ENCODE measurements at places on chromosomes 3 and 15.

DNA sequence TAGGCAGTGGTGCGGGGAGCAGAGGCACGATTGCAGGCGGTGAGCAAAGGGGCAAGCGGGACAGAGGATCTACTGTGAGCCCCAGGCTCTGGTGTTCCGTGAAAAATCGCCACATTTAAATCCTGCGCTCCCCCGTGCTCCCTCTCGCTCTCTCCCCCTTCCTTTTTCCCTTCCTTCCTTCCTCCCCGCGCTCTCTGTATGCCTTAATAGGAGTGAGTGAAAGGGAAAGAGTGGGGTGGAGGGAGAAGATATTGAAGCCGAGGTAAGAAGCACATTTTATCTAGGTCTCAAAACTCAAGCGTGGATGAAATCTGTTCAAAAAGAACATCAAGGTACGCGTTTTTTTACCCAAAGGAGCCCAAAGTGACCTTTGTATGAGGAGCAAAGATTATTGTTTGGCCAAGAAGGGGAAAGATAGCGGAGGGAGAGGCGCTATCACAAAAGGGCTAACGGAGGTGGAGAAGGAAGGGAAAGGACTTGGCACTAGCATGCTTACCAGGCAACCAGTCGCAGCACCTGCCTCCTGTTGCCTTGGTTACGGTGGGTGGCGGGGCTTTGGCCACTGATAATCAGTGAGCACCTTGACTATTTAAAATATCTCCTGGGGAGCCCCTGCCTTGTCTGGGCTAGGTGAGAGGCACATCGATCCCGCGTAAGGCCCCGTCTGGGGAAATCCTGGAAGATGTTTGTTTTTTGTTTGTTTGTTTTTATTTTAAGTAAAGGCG is 14.9 kb upstream of the AEN start:
- no peak for DNase-seq

DNA sequence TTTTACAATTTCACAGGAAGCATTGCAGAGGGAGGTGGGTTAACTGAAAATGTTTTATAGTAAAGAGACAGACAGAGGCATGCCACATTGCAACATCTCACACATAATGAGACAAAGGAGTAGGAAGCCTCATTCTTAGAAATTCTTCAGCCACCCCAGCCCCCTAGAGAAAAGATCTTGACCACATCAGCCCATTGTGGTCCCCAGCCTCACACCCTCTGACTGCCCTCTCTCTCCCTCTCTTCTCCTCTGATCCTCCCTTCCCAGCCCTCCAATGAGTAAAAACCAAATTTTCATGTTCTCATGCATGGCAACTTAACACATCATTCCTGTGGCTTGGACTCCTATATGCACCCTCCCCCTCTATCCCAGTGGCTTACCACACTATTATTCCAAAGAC is 174.1 kb downstream of the UACA start:
- no peak for DNase-seq

- no peak for DNase-seq
Observed at GRCh38 chr15:52856286-52856685, 66.2 kb upstream of the ONECUT1 start.

DNA sequence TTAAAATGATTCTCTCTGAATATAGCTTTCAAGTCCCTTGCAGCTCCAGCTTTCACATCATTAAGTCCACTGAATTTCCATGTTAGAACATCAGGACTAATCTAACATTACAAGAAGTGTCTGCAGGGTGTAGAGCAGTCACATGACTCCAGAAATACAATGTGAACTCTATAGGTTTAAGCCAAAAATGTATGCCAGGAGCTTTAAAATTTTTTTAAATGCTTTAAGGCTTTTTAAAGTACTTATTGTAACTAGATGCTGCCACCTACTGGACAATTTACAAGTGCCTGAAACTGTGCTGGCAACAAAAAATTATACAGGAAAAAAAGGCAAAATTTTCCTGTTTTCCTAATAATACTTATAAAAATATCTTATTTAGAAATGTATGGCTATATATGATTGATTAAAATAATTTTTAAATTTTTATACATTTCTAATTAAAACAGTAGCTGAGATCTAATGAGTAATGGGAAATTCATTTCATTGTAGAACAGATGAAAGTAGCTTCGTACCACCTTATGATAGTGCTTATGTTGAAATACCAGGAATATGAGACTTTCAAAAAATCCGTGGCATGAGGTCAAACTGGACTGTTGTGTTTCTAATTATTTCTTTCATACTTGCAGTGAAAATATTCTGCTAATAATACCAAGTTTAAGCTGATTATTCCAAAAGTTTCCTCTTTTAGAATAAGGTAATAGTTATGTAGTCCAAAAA is 25.7 kb downstream of the FSIP1 start:
- DNase-seq = no peak

DNA sequence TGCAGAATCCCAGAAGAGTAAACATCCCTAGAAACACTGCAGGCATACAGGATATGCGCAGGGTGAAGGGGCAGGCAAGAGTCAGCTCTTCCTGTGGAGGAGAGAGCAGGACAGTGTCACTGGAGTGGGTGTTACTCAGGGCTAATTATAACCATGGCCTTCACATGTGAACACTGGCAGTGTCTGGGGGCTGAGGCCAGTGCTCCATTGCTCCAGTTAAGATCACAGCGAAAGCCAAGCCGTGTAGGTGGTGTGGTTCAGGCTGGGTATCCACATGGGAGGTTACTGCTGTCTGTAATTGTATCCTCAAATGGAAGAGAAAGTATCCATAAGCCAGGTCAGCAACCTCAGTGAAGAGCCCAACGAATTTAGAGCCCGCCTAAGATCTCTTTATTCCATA is 84.6 kb downstream of the MESD start:
- DNase-seq = no peak

GRCh38 chr15:69881302-69881670 is 216.4 kb downstream of the TLE3 start:
- DNase-seq = no peak

GRCh38 chr15:59618406-59618805 is 6.8 kb downstream of the GCNT3 start:
- no peak for DNase-seq

- no peak for DNase-seq
Observed at GRCh38 chr15:39878406-39878785, 41.7 kb downstream of the GPR176 start.

- DNase-seq = no peak
Observed at GRCh38 chr3:99425930-99426329, 212.5 kb upstream of the COL8A1 start.

- no peak for DNase-seq
Observed at GRCh38 chr3:111227216-111227615, 155.6 kb downstream of the NECTIN3 start.

GRCh38 chr3:63940389-63940757 is 28.2 kb upstream of the SCAANT1 start:
- no peak for DNase-seq

DNA sequence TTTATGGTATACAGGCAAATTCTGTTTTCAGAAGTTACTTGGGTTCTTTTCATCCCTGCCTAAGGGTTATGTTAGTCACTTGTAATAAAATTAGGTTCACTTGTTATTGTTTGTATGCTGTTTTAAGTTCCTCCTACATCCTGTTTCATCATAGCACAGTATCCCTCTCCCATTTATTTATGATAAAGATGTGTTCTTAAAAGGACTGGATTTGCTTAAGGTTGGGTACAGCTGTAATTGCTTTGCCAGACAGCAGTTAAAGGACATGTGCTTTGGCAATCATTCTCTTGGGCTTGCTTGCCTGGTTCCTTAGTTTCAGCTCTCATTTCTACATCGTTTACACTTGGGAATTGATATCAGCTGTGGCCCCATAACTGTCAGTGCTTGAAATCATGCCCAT is 11.7 kb downstream of the ATP2C1 start:
- no peak for DNase-seq

DNA sequence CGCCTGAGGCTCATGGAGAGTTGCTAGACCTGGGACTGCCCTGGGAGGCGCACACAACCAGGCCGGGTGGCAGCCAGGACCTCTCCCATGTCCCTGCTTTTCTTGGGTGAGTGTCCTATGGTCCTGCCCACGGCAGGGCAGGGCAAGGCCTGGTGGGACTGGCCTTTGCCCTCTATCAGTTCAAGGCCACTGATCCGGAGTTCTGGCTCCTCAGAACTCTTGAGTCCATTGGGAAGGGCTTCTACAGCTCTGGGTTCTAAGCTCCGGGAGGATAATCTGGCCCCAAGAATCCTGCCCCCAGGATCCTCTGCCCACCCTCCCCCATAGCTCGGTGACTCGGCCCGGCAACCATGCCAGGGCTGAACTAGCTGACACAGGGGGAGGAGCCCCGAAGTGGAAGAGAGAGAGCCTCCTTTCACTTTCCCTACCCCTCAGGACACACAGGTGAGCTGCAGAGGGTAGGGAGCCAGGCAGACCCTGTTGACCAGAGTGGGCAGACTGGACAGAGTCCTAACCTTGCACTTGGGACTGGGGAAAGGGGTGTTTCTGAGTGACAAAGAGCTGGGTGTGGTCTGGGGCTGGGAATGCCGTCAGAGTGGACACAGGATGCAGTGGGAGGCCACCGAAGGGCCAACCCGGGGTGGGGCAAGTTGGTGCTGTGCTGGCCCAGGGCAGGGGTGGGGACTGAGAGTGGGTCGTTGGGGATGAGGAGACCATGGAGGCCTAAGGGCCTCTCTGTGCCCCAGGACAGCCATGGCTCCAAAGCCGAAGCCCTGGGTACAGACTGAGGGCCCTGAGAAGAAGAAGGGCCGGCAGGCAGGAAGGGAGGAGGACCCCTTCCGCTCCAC is 664 bp downstream of the PARP3 start:
- DNase-seq = no peak

DNA sequence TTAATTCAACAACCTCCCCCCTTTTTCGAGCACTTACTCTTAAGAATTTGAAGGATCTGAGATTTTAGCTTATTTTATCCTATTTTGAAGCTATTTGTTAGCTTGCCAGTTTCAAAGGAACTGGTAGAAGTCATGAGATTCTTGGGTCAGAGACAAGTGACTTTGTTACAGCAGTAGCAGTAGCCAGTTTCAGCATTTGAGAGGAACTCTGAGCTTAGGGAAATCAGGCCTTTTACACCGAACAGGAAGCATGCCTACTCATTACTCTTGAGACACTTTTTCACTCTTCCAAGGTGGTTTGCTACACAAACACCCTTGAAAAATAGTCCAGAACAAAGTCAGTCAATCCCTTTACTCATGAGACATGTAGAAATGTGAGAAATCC is 24.5 kb upstream of the TM4SF1 start:
- DNase-seq = no peak

GRCh38 chr15:30770759-30771158 is 133.0 kb upstream of the FAN1 start:
- no peak for DNase-seq

DNA sequence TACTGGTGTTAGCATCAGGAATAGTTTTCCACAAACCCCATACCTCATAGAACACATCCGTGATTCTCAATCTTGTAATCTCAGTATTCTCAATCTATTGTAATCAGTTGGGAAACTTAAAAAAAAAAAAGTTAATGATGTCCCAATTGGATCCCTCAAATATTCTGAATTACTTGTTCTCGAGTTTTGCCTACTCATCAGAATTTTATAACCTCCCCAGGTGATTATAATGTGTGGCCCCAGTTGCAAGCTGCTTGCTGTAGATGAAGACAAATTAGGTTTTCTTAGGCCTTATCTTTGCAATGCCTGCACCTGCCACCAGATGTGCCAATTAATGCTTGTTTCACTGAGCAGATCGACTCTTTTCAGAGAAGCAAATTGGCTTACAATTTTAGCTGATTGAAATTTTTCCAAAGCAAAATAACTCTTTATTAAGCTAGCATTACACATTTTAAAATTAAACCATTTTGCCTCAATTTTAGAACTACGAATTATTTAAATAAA is 19.0 kb upstream of the DIPK2A start:
- DNase-seq = no peak

DNA sequence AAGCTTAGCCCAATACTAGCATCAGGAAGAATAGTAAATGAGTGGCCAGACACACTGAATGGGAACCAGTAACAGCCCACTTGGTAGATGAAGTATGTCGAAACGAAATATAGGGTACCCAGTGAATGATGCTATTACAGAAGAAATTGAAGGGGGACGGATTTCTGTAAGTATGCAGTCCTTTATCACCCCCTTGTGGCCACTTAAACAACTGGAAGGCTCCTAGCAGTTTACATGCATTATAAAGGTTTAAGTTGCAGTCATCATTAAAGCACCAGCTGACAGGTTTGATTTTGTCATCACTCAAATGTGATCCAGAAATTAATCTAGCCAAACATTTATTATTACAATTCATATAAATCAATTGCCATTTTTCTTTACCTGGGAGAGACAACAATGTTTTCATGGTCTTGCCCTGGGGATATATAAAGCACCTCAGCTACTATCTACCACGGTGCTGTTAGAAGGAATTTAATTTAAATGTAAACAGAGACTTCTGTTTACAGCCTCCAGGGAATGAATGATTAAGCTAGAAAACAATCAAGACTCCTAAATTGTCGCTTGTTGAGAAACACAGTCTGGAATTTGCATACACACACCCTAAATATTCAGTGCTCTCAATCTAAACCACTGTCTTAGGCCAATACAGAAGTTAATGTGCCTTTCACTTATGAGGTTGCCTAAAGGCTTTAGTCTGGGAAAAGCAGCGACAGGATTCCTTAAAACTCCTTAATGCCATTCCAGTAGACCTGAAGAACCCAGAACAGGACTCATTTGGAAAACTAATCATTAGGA is 7.8 kb downstream of the EIF1B start:
- no peak for DNase-seq

- DNase-seq = no peak
Observed at GRCh38 chr3:170397685-170398084, 21.0 kb upstream of the CLDN11 start.

- no peak for DNase-seq
Observed at GRCh38 chr3:158165730-158166129, 55.8 kb downstream of the RSRC1 start.

DNA sequence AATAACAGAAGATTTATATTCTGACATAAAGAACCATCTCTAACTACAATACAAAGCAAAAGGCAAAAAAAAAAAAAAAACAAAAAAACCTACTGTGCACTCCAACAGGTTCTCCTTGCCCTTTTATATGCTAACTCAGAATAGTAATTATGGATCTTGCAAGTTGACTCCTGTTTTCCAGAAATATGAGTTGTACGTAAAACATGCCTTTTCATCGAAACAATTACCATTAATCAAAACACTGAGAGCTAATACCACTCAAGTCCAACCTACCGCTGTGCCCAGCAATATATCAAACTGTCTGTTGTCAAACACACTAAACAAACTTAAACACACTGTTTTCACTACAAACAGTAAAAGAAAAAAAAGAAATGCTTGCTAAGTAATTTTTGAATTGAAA is 389.8 kb downstream of the TBC1D5 start:
- no peak for DNase-seq

GRCh38 chr3:8994226-8994625 is 31.0 kb upstream of the RAD18 start:
- DNase-seq = no peak

DNA sequence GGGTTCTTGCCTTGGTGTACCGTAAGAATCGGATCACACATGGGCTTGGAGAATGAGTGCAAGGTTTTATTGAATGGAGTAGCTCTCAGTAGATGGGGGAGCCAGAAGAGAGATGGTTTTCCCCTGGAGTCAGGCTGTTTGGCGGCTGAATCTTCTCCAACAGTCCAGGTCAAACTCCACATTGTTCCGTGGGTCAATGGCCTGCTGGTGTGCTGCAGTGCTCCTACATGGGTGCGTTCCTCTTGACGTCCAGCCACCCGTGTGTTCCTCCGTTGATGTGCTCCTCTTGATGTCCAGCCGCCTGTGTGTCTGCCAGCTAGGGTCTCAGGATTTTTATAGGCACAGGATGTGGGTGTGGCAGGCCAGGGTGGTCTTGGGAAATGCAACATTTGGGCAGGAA is 69.3 kb upstream of the AGBL1 start:
- DNase-seq = no peak

Measured in stimulated activated CD4-positive, alpha-beta T cell treated with anti-CD3 and anti-CD28 coated beads, Interleukin-15, amount 100 ng/mL, for 1 hour (primary cell).